Airway epithelial cell (primary cell): ENCODE measurements at places on chromosomes 5 and 9. TPM values are rescaled to one million over a fixed set of nuclear protein-coding genes. Genes with fewer than 3 reads are reported as not detected.

Gene SPACA9
- 2.4 and 6.6 TPM in 2 replicates for total RNA-seq

Gene CDKN2B-AS1
- total RNA-seq: 0.56 and 0.65 TPM in 2 replicates

Gene ANKRD31
- 0.09 and 0.21 TPM in 2 replicates for total RNA-seq

Gene AMACR
- total RNA-seq: 8.5 and 9.9 TPM in 2 replicates

Gene LCN15
- not detected in 2 replicates for total RNA-seq

Gene HAVCR2
- total RNA-seq: not detected in 2 replicates

Gene PCDHGA3
- 0.14 and 0.21 TPM in 2 replicates for total RNA-seq
